ENCODE measurements at places on chromosomes 4 and X.

- no peak for DNase-seq
Measured at GRCh38 chr4:42715807-42716482, 59.0 kb upstream of the ATP8A1 start.

DNA sequence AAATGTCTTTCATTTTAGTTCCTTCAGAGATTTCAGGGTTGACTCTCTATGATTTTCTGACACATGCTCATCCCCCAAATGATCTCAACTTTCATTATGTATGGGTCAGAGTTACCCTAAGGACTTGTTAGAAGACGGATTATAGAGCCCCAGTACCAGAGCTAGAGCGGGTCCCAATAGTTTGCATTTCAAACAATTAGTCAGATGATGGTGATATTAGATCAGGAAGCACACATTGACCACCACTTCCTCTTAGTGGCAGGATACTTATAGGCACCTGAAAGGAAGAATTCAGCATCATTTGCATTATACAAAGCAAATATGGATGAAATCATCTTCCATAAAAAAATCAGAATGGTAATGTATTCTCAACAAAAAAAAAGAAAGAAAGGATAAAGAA, 106.1 kb downstream of the GALNTL6 start:
- no peak for DNase-seq

DNA sequence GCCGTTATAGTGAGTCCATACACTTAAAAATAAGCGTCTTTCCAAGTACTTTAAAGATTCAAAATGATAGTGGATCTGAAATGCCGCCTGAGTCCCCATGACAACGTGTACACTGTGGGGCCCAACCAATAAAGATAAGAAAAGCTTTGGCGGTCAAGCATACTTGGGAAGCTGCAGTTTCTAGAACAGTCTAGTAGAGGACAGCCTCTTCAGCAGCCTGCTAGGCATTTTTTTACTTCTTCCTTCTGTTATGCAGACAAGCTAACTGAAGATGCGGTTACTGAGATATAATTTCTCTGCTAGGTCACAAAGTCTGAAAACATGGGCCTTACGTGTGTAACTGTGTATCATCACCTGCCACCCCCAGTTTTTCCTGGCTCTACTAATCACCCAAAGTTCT, 402 bp upstream of the UPRT start:
- DNase-seq: no peak

- DNase-seq: peak; percentile 54
Measured at GRCh38 chr4:26130841-26131432, 189.9 kb upstream of the RBPJ start.

DNA sequence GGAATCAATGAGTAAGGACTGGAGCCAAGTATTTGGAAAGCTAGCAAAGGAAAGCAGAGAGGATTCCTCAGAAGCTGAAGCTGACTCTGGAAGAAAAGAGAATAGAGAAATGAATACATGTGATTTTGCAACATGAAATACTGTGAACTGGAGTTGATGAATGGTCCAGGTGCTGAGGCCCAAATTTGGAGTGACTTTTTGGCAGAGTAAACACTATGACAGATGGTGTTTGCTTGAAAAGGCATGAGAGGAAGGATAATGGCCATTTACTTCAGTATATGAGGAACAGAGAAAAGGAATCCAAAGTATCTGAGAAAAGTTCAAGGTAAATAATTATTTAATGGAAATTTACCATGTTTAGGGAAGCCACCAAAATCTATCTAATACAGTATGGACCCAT, 236.7 kb downstream of the SLITRK2 start:
- no peak for DNase-seq

DNA sequence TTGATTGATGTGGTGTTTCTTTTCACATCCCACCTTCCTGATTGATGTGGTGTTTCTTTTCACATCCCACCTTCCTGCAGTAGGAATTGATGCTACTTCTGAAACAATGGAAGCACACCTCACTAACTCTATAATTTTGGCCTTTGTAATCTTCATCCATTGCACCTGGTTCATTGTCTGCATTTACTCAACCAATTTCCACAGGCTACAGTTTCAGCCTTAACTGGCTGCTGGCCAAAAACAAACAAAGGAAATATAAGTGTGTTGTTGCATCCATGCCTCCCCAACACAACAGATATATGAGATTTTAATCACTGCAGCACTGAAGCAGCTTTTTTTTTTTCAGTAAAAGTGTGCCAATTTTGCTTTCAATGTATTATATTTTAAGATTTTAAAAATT, 867.6 kb upstream of the PCDH7 start:
- no peak for DNase-seq

DNA sequence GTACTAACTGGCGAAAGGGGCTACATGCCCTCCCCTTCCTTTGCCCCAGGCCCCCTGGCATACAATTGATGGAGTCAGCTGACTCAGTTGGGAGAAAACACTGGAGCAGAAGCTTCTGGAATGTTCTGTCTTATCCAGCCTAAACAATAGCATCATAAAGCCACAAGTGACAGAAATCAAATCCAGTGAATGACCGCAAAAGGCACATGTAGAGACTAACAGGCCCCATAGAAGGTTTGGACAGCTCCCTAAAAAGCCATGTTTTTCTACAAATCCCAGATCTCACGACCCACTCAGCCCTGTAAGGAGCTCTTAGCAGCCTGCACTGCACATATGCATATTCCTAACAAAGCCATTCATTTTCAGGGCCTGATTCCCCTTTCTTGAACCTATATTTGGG, 25.1 kb downstream of the SCARB2 start:
- DNase-seq: no peak
